ENCODE measurements at places on chromosomes 2 and 18.

DNA sequence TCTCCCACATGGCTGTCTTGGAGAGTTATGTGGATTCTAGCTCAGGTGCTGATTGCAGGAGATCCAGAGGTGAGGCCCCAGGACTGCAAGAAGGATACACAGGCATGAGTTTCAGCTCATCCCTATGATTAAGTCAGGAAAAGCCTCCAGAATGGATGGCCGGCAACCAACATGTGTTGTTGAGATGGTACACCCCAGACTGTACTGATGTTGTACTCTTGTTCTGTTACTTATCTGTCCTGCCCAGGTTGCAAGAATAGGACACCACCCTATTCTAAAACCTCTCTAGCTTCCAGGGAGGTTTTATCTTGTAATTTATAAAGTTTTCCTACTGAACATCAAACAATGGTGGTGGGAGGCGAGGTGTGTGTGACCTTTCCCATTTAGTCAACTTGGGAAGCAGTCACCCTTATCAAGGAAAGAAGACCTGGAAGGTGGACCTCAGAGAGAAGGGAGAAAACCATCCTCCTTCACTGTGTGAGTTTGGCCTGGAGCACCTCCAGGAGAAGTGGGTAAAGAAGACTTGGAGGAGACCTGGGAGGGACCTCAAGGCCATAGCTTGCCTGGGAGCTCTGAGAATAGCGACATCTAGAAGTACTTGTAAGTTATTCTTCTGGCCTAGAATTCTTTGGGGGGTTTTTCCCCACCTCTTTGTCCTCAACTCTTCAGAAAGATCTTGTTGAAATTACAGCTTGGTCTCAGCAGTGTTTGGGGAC is 8.6 kb downstream of the FAM124B start:
- no peak for DNase-seq

DNA sequence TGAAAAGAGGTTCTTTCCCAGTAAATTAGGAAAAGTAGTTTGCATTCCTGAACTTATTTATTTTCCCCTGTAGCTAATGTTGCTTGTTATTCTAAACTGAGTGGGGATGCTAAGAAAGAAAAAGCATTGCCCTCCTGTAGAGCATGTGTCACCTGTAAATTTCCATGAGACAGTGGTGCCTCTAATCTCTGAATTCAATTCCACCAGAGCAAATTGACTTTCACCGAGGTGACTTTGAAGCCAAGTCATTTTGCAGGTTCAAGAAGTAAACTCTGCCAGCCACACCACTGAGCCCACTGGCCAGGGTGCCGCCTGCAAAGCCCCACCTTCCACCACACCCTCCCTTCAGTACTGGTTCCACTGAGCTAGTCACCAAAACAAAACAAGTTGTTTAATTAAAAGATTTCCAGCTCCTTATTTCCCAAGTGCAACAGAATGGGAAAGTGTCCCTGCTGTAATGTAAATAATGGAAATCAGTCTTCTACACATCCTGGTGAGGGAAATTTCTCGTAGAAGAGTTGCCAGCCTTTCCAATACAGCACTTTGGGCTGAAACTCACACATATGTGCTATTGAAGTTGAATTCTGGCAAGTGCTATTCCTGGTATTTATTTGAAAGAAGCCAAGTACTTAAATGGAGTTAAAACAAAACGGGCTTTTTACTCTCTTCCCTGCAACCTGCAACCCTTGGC is 254.8 kb downstream of the RNF152 start:
- no peak for DNase-seq

- DNase-seq: no peak
These were observed 327.1 kb downstream of the NCKAP5 start for GRCh38 chr2:133241224-133241571.

- no peak for DNase-seq
These were observed 476.4 kb upstream of the SPHKAP start for GRCh38 chr2:228657807-228658402.

DNA sequence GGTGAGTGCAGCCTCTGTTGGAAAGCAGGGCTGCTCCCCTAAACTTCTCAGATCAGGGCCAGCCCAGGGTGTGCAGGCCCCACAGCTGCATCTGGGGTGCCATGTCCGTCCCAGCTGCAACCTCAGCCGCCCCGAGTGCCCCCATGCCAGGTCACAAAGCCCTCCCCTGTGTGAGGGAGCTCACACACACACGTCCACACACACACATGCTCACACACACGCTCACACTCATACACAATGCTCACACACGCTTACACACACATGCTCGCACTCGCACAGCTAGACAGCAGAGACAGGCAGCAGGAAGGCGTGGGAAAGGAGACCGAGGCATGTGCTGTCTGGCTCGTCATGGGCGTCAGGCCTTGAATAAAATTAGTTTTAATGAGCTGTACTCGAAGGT is 55.4 kb downstream of the ADI1 start:
- no peak for DNase-seq

DNA sequence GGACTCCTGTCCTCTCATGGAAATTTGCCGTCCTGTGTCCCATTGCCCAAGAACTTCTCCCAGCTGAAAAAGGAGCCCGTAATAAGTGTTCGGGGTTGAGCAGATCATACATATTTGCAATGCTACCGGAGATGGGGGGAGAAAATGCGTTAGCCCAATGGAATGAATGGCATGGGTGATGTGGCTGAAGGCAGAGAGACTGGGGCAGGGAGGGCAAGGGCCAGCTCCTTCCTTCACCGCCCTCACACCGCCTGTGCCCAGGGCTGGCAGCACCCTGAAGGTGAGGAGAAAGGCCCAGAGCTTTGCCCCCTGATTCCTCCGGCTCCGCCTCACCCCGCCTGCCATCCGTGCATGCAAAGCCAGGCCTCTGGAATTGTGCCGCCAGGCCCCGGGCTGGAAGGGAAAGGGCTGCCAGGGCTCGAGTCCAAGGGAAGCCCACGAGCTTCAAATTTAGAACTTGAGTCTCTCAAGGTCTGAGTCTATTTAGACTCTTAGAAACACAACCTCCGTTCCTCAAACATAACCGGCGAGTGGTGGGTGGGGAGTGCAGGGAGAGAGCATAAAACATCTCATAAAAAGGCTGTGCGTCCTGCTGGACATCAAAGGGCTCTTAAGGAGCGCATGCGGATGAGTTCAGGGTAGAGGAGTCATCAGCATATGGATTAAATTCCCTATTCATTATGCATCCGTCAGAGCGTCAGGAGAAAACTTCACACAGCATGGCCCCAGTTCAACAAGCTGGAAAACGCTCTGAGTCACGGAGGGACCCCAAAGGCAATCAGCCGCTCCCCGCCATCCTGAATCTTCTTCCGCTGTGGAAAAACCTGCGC is 121.7 kb upstream of the GLI2 start:
- DNase-seq: no peak

GRCh38 chr2:206392118-206392517 is 51.2 kb upstream of the ADAM23 start:
- DNase-seq: no peak

- no peak for DNase-seq
These were observed 119.4 kb downstream of the COPS8 start for GRCh38 chr2:237205043-237205541.

Data from activated T-helper 1 cell treated with anti-CD3 and anti-CD28 coated beads, Interleukin-2, amount 50 U/mL, for 16 hours (primary cell).